ENCODE measurements at places on chromosomes 6 and 20.

DNA sequence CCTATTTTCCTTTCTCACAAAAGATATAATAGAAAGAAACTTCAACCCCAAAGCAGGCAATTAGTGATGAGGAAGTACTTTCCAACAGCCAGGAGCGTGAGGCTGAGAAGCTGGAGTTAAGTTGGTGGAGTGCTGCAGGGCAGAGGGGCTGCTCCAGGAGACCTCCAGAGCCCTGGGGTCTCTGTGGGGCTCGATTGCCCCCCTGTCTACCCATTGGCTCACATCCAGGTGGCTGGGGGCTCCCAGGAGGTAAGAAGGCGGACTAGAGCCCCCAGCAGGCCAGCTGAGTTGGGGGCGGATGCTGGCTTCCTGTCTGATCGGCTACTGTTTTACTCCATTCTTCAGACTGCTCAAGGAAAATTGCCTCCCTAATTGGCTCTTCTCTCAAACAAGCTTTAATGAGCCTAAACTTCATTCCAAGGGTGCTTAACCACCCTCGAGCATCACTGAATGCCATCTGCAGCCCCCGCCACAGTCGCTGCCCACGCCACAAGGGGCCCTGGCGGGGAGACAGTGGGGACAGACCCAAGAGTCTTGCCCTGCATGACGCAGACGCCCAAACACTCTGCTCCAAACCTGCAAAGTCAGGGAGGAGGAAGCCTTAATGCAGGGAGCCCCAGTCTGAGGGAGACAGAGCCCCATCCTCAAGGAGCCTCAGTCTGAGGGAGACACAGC lies 78.6 kb downstream of the MDGA1 start:
- peak; percentile 78 for DNase-seq

GRCh38 chr6:123967905-123968304 lies 164.2 kb downstream of the NKAIN2 start:
- DNase-seq, result peak; percentile 98

GRCh38 chr6:88538130-88538706 lies 372.1 kb upstream of the CNR1 start:
- DNase-seq, result no peak

DNA sequence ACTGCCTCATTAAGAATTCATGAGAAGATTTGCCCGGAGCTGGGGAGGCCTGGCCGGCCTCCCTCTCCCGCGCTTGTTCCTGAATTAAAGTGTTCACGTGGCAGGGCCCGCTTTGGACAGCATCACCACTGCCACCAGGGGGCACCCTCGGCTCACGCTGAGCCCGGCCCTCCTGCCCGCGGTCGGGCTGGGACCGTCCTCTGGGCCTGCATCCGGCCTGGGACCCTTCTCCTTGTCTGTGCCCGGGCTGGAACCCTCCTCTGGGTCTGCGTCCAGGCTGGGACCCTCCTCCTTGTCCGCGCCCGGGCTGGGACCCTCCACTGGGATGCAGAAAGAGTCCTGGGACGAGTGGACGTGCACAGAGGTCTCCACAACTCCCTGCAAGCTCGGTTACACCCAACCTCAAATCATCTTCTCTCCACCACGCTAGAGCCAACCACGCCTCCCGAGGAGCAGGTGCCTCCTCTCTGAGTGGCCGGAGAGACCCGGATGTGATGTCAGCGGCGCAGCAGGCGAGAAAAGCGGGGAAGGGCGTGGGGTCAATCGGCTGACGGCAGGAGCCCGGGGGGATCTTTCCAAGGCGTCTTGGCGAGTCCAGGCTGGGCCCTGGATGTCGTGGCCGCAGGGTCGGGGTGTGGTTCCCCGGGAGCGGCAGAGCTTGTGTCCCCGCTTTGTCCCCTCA lies 50.9 kb upstream of the DACT2 start:
- peak; percentile 74 for DNase-seq

DNA sequence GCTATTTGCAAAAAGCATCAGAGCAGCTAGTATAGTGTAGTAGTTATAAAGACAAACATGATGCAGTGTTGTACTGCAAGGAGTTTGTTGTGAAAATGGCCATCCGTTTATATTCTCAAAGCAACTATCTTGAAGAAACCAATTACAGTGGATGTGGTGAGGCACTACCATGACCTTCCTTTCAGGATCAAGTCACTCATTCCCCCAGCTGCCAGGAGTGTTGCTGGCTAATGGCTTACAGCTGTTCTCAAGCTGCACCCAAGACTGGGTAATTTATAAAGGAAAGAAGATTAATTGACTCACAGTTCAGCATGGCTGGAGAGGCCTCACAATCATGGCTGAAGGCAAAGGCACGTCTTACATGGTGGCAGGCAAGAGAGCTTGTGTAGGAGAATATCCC lies 29.0 kb downstream of the ADGRF4 start:
- no peak for DNase-seq

DNA sequence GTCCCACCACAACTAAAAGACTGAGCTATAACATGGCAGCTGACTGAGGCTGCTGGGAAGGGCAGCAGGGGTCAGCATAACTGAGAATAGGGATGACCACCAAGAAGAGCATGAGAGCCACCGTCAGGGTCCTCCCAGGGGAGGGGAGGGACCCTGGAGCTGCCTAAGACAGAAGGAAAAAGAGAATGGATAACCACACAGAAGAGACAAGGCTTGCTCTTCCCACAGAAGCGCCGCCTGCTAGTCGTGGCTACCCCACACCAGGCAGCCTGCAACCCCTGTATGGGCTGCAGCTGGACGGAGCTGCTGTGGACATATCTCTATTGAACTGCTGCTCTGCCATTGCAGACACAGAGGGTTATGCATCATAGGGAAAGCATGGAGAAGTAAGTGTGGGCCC lies 132.0 kb upstream of the CHD6 start:
- no peak for DNase-seq

GRCh38 chr6:21143645-21144044 lies 449.9 kb upstream of the SOX4 start:
- DNase-seq, result no peak

GRCh38 chr20:20772497-20773085 lies 60.1 kb upstream of the RALGAPA2 start:
- DNase-seq, result no peak

DNA sequence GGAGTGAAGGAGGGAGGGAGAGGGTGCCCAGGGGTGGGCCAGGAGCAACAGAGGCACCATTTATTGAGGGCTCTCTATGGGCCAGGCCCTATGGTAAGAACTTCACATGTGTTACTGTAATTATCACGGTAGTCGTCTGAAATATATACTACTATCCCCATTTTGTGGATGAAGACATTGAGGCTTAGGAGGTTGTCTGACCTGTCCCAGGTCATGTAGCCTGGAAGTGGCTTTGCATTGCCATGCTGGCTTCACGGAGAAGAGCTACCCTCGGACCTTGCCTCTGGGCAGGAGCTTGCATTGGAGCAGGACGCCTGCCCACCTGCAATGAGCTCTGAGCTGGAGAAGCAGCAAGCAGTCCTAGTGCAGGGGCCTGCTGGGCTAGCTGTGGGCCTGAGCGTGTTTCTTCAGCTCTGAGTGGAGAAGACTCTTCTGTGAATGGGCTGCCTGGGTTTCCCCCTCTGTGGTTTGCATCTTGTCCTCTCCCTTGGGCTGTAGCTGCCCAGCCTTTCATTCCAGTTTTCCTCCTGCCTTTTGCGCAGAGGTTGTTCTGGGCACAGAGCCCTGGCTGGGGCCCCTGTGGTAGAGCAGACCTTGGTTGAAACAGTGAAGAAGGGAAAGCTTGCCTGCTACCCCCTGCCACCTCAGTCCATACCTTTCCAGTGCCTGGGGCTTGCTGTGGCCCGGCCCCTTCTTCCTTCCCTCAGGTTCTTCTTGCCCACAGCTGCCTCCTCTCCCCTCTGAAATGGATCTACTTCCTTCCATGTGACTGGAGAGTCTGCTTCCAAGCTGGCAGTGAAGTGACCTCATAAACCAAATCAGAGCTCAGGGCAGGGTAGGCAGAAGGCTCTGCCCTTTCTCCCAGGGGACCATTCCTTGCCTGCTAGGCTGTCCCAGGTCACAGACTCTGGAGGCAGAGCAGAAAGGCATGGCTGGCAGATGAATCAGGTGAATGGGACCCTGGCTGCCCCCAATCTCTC lies 24.1 kb upstream of the SRF start:
- DNase-seq, result no peak

DNA sequence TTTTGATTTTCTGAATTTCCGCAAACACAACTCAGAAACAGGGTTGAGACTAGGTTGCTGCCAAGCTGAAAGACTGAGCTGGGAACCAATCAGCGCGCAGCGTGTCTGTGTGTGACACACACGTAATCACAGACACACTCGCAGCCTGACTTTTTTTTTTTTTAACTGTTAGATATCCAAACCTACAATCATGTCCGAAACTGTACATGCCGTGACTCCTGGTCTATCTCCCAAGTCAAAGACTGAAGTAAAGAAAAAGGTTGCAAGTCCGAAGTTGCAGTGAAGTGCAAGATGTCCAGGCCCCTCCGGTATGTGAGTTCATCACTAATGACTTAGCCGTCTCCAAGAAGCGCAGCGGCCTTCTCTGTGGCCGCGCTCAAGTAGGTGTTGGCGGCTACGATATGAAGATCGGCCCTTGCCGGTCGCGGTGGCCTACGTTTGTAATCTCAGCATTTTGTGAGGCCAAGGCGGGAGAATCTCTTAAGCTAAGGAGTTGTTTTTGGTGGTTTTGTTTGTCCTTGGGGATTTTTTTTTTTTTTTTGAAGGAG lies 108.2 kb downstream of the HFE start:
- peak; percentile 49 for DNase-seq

GRCh38 chr6:169283924-169284323 lies 30.3 kb upstream of the THBS2 start:
- no peak for DNase-seq

DNA sequence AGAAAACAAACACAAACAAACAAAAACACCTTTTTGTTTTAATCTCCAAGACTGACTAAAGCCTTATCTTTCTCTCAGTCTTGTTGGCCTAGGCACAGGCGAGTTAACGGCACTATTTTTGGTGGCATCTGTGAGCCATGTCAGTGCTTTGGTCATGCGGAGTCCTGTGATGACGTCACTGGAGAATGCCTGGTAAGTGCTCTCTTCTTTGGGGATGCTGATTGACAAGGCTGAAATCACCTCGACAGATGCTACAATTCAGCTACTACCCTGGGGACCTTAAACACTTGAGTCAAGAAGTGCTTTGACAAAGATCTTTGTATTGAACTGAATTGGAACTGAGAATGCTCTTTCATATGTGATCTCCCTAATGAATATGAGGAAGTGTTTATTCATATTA lies 384.1 kb downstream of the LAMA2 start:
- peak; percentile 98 for DNase-seq

DNA sequence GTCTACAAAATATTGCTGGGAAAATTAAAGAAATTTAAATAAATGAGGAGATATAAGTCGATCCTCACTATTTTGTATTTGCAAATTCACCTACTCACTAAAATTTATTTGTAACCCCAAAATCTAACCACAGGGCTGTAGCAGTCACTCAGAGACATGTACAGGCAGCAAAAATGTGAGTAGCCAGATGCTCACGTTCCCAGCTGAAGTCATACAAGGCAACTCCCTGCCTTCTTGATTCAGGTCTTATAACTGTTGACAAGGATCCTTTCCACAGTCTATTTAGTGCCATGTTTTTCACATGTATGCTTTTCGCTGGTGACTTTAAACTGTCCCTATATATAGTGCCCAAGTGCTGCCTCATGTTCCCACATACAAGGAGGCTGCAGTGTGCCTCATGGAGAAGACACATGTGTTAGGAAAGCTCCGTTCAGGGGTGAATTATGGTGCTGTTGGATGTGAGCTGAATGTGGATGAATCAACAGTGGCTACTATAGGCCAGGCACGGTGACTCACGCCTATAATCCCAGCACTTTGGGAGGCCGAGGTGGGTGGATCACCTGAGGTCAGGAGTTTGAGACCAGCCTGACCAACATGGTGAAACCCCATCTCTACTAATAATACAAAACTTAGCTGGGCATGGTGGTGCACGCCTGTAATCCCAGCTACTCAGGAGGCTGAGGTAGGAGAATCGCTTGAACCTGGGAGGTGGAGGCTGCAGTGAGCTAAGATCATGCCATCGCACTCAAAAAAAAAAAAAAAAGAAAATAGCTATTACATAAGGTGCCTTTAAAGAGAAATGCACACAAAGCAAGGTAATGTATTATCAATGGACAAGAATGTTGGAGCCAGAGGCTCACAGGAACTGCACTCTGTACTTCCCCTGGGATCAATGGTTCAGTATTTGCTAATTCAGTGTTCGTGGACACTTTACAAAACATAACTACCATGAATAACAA lies 55.3 kb downstream of the STK35 start:
- DNase-seq, result no peak

- peak; percentile 71 for DNase-seq
Measured at GRCh38 chr6:22737331-22737730, 168.0 kb downstream of the HDGFL1 start.

GRCh38 chr6:145405006-145405551 lies 330.2 kb downstream of the EPM2A start:
- DNase-seq, result no peak

DNA sequence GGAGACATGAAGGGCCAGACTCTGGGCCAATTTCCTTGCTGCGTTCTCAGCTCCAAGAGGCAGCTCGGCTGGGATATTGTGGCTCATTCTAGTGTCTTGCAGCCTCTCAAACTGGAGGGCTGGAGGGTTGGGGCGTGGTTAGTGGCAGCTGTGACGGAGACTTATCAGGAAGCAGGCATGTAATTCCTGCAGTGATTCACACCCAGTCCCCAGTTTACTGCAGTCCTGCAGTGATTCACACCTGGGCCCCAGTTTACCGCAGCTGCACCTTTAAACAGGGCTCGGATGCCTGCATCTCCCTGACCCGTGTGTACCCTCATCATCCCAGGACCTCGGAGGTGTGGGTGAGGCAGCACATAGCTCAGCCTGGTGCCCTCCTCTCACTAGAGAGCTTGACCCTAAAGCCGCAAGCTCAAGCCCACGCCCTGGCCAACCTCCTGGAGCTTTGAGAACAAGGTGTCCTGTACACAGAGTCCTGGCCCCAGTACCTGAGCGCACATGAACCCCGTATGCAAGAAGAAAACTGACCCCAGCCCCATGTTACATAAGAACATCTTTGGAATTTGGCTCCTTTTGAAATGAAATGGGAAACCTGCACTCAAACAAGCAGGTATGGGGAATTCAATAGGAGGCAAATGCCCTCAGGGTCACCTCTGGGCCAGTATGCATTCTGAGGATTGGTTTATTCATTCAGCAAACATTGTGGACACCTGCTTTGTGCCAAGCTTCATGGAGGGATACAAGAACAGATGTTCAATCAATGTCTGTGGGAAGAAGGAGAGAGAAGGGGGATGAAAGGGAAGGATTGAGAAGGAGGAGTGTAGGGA lies 55.3 kb upstream of the FAM83D start:
- DNase-seq, result peak; percentile 72

GRCh38 chr20:48932375-48932941 lies 10.9 kb downstream of the ARFGEF2 start:
- DNase-seq, result no peak

GRCh38 chr6:7561153-7561964 lies 19.9 kb downstream of the DSP start:
- DNase-seq, result peak; percentile 26

GRCh38 chr6:91660893-91661292 lies 1074.0 kb upstream of the MAP3K7 start:
- DNase-seq, result no peak

GRCh38 chr20:57662456-57663240 lies 42.4 kb upstream of the ZBP1 start:
- no peak for DNase-seq

DNA sequence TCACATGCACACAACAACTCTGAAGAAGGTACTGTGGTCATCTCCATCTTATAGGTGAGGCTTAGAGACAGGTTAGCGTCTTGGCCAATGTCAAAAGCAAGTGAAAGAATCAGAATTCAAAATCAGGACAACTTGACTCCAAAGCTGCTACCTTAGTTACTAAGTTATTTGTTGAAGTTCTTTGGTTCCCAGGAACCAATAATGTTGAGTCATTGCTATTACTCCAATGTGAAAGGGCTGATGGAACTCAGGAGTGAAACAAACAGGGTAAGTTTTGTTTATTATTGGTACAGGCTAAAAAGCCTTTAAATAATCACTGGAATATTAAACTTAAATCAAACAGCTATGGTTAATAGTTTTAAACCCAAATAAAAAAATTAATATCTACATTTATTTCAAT lies 111.1 kb downstream of the PDSS2 start:
- no peak for DNase-seq

Measured in NCI-H524 (cell line).